Renal cortex interstitium (tissue), 15 donors: ENCODE measurements at places on chromosomes 2 and 18.

GRCh38 chr18:11946756-11947155 is 34.6 kb upstream of the IMPA2 start:
- DNase-seq: no peak

- DNase-seq: no peak
These were observed 254.9 kb upstream of the SIX3 start for GRCh38 chr2:44686561-44686960.

DNA sequence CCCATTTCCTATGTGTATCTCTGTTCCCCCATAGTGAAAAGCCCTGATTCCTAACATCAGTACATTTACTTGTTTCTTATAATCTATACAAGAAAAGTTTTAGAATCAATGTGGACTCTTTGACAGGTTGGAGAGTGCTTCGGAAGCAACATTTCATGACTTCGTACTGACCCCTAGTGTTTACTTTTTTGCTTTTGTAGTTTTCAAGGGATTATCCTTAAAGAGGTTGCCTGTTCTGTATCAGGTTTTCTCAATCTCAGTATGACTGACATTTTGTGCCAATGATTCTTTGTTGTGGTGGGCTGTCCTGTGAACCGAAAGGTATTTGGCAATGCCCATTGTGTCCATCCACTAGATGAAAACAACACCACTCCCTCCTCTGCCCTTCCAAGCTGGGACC is 43.3 kb upstream of the SERPINB2 start:
- no peak for DNase-seq

DNA sequence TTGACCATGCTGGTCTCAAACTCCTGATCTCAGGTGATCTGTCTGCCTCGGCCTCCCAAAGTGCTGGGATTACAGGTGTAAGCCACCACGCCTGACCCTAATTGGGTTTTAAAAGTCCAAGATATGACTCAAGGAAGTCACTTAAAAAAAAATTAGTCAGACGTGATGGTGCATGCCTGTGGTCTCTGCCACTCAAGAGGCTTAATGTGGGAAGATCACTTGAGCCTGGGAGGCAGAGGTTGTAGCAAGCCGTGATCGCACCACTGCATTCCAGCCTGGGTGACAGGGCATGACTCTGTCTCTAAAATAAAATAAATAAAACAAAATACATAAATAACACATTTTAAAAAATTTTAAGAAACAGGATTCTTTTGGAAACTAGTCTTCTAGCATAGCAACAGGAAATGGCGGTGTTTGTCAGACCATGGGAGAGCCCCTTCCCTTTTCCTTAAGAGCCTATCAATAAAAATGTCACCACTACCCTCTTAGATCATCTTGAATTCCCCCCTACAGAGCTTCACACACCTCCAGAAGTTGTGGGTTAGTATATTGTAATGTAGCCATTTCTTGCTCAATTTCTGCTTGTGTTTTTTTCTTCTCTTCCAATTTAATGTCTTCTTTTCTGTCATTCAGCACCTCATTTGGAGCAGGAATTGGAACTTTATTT is 20.1 kb downstream of the SFT2D3 start:
- no peak for DNase-seq

- DNase-seq: no peak
These were observed 33.7 kb upstream of the MBOAT2 start for GRCh38 chr2:9037166-9037565.

GRCh38 chr2:161708350-161708975 is 84.2 kb downstream of the SLC4A10 start:
- DNase-seq: no peak

- DNase-seq: peak; percentile 36
These were observed 185.1 kb downstream of the MYO5B start for GRCh38 chr18:50009773-50010335.

GRCh38 chr18:50796495-50796894 is 23.3 kb downstream of the MRO start:
- no peak for DNase-seq

GRCh38 chr2:119289093-119289492 is 65.5 kb downstream of the STEAP3 start:
- DNase-seq: no peak

DNA sequence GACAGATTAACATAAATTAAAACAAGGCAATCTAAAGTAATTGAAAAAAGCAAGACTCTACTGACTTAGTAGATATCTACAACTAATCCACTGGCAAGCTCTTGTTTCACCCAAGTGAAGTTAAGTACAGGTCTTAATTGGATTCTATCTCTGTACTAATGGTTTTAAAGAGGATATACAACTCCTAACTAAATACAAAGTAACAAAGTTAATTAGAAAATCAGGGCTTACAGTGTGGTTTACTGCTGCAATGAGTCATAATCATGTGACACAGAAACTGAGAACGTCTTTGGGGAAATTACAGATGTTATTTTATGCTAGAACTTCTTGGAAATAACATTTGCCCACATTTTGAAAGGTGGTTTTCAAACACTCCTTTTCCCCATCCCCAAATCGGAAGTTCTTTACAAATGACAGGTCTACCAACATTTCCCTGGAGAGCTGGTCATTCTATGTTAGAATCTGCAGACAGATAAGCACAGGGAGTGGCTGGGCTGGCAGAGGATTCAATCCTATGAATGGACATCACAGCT is 245.3 kb downstream of the STK39 start:
- DNase-seq: no peak

GRCh38 chr2:134462275-134462674 is 208.4 kb downstream of the MGAT5 start:
- no peak for DNase-seq

- DNase-seq: no peak
These were observed 27.4 kb downstream of the APCDD1 start for GRCh38 chr18:10481831-10482230.

DNA sequence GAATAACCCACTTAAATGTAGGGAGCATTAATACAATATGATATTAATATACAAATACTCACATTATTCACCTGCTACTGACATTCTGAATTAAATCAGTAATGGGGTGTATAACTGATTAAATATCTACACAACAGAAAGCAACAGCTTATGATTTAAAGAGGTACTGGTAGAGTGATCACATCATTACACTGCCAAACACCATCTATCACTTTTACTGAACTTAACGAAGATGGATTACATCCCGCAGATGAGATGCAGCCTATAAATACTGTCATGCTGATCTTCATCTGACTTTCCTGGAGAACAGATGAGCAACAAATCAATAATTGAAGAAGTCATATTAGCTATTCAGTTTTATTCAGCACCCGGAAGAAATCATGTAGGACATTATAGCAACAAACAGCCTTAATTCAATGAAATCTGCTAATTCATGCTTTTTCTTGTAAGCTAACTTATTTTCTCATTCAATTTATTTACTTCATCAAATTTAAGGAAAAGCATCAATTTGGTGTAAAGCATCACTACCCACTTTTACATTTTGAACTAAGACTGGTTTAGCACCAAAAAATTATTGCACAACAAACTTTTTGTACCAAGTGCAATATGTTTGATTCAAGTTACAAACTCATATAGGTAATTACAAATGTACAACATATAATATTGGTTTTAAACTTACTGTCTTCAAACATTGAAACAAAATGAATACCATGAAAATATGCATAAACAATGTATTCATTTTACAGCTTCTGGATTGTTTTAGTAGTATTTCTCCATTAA is 1509.0 kb downstream of the LRP1B start:
- DNase-seq: no peak

DNA sequence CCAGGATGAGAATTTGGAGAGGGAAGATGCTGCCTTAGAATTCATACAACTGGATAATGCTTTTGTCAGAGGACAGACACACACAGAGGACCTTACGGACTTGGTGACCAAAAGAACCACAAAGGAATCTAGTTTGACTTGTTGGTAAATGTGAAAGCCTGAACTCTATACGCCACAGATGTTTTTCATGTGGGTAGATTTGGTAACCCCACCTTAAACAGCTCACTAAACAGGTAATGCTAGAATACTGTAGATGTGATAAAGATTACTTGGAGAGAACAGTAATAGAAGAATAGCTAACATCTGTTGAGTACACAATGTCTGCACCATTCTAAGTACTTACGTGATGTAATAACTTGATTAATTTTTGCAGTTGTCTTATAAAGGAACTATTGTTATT is 24.1 kb downstream of the ANXA4 start:
- DNase-seq: no peak

- DNase-seq: no peak
These were observed 17.1 kb downstream of the OSBPL6 start for GRCh38 chr2:178211460-178211859.

GRCh38 chr18:58231930-58232329 is 187.9 kb downstream of the NEDD4L start:
- DNase-seq: no peak

DNA sequence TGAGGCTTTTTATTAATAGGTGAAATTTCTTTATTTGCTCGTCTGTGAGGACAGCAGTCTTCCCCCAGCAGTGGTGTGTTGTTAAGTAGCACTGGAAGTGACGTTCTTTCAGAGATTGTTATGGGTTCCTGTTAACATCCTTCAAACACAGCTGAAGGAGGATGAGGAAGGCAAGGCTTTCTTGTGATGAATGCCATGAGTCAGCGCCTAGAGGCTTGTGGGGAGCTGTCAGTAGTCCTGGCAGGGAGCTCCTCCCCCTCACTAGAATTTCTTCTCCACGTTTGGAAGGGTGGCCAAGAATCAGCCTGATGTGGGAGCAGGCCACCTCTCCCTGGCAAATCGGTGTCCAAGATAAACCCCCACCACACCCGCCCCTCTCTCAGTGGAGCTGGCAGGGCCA is 113.2 kb downstream of the ARHGEF4 start:
- DNase-seq: no peak

DNA sequence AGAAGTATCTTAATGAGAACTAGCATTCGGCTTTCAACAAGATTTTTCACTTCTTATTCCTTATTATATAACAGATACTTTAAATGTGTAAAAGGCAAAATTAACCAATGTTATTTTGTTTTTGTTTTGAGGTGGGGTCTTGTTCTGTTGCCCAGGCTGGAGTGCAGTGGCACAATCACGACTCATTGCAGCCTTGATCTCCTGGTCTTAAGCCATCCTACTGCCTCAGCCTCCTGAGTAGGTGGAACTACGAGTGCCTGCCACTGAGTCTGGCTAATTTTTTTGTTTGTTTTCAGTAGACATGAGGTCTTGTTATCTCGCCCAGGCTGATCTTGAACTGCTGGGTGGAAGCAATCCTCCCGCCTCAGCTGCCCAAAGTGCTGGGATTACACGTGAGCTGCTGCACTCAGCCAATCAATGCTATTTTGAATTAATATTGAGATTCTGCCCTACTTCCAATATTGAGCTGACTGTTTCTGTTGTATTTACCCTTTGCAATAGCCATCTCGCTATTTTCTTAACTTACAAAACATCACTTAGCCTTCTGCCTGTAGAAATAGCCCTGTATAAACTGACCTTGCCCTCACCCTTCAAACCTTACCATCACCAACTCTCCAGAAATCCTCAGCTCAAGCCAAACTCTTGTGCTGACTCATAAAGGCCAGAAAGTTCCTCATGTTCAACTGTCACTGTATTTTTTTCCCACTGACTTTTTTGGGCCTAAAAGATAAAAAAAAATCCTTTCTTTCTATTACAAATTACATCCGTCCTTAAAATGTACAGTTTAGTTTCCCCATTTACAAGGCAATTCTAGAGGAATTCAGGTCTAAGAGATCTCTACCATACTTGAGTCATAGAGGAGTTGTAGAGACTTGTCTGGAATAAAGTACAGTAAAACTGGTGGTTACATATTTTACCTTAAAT is 94.3 kb downstream of the OLA1 start:
- DNase-seq: no peak

- DNase-seq: no peak
These were observed 19.5 kb downstream of the STRADB start for GRCh38 chr2:201470821-201471731.

GRCh38 chr2:196492946-196493345 is 146.6 kb upstream of the CCDC150 start:
- DNase-seq: no peak

GRCh38 chr18:23592911-23593310 is 6.6 kb upstream of the NPC1 start:
- no peak for DNase-seq

DNA sequence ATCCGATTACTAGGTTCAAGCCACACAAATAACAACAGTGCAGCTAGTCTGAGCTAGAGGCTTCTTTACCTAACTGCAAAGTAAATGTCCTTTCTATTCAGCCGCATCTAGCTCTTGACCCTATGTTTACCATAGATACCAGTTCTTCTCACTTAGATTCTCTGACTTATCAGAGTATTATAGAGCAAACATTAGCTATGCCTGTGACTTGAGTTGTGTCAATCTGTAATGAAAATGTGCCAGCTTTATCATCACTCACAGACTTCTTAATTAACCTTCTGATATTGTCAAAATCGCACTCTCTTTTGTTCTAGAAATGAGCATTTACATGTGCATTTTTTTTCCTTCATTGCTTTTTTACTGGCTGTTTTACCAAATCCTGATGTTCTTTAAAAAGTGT is 79.9 kb downstream of the BCL11A start:
- no peak for DNase-seq

DNA sequence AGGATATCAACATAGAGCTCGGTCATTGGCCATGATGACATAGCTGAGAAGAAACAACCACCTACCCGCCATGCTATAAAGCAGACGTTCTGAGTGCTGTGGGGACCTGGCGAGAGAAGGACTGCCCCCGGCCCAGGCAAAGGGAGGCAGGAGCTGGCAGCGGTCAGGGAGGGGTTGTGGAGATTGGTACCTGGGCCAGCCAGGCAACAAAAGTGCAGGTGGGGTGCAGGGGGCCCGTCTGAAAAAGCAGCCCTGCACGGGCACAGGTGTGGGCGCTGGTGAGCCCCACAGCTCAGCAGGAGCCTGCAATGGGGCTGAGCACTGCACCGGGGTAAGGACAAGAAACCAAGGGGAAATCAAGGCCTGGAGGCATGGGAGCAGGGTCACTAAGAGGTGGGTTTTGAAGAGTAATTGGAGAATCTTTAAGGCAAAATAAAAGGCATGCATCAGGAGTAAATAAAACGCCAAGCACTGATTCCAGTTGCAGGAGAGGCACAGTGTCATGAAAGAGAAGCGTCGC is 464.0 kb downstream of the EIPR1 start:
- no peak for DNase-seq

DNA sequence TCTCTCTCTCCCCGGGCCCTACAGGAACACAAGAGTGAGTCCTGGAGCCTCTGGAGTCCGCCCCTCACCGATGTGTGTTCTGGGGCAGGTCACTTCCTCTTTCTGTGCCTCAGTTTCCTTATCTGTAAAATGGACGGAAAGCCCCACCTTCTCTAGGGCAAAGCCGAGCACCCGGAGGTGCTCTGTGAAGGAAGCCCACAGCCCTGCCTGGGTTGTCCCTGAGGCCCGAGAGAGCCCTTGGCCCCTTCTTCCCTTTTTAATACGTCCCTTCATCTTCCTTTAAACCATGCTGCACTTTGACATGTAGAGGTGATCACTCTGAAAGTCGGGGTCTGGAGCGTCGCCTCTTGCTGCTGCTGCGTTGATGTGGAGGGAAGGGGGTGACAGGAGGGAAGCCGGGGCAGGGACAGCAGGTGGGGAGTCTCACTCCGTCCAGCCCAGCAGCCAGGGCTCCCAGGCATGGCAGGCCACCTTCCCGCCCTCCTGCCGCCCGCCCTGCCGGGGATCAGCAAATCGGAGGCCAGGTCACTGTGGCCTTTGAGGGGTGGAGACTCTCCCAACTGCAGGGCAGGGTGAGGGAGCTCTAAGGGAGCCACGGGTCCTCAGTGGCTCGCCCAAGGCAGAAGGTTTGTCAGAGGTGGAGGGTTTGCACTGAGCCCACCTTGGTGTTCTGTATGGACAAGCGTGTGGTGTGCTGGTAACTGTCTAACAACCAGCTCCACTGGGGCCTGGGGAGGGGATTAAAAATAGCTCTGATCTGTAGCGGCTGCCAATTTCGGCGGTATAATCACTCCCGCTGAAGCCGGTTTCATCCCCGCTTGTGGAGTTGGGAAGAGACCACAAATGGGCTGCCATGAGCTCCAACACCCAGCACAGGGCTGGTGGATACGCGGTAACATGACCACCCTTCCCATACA is 135.9 kb upstream of the ID2 start:
- no peak for DNase-seq
